ENCODE measurements at places on chromosomes 4 and X.

DNA sequence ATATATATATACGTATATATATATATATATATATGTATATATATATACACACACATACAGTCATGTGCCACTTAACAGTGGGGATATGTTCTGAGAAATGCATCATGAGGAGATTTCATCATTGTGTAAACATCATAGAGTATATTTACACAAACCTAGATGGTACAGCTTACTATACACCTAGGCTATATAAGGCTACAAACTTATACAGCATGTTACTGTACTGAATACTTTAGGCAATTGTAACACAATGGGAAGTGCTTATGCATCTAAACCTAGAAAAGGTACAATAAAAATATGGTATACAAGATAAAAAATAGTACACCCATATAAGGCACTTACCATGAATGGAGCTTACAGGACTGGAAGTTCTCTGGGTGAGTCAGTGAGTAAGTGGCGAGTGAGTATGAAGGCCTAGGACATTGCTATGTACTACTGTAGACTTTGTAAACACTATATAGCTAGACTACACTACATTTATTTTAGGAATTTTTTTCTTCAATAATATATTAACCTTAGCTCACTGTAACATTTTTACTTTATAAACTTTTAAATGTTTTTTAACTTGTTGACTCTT, 13.2 kb upstream of the CCSER1 start:
- no peak for DNase-seq

DNA sequence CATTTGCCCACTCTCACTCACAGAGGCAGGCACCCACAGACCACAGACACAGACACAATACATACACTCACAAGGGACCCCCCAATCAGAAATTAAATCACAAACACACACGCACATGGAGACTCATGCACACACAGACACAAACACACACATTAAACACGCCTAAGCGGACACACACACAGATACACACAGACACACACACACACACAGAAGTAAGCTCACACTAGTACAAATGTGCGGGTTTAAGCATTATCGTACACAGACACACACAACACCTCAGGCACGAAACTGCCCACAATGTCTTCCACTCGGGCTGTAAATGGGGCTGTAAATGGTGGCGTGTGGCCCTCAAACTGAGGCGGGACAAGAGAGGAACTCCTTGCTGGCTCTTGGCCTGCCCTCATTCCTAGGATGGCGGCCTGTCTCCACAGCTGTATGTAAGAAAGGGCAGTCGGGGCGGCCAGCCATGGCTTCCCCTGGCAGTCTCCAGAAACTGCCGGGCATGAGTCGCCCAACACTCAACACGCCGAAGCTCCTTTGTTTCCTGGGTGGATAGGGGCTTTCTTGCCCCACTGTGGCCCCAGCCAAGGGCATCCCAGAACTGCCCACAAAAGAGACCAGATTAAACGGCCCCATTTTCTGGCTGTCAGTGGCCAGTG, 53.9 kb downstream of the NBDY start:
- DNase-seq: no peak

DNA sequence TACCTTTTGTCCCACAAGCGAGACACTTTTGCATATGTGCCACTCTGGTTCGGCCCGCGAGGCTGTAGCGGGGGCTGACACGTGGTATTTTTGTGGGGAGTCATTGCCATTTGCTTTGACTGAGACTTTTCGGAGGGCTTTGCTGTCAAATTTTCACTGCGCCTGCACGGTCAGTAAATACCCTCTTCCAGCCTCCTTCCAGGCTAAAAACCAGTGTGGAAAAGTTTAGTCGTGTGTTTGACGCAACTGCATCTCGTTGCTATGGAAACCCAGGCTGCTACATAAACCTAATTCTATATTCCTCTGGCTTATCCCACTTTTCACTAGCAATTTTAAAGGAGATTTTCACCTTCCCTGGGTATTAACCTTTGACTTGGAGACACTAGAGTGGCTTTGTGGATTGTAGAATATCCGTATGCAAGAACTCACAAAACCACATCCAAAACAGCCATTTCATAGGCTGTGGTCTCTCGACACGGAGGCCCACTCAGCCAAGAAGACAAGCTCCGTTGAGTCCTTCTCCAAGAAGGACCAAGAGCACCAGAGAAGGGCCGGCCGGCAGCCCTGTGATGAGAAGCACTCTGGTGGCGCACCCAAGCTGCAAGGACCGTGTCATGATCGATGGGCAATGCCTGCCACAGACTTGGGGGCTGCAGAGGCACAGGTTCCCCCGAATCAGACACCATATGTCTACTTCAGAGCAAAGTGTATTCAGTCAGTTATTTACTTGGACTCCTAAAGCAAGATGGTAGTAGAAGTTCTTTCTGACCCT, 38.4 kb upstream of the ENPP6 start:
- no peak for DNase-seq

DNA sequence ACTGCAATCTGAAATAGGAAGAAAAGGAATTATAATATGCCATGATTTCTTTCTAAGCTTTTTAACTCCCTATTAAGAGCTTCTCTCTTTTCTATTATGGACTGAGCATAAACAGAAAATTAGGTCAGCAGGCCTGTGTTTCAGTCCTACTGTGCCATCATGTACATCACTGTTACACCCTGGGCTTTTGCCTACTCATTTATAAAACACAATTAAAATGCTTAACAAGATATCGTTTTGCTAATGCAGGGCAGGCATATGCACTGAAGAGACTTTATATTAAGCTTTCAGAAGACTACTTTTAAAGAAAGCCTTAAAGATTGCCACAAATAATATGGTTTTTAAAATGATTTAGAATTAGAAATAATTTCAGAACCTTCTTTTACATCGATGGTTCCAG, 828 bp upstream of the BBS12 start:
- no peak for DNase-seq

- DNase-seq: no peak
These were observed 46.4 kb upstream of the PARM1 start for GRCh38 chr4:74886484-74886883.

DNA sequence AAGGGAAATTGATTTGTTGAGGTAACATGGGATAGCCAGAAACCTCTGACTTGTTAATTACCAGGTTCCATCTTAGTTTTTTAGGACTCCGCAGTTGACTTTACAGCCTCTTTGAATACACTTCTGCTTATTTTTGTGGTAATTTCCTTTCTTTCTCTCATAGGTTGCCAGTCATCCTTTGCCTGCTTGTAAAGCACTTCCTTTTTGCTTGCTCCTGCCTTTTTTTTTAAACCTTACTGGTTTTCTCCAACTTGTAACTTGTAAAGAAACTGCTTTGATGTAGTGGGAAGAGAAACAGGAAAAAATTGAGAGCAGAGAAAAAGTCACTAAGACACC, 2.6 kb downstream of the PGK1 start:
- DNase-seq: peak; percentile 42

- DNase-seq: peak; percentile 74
These were observed 657 bp upstream of the ANKRD50 start for GRCh38 chr4:124713185-124713592.

GRCh38 chr4:126976850-126977632, 655.7 kb upstream of the INTU start:
- no peak for DNase-seq

DNA sequence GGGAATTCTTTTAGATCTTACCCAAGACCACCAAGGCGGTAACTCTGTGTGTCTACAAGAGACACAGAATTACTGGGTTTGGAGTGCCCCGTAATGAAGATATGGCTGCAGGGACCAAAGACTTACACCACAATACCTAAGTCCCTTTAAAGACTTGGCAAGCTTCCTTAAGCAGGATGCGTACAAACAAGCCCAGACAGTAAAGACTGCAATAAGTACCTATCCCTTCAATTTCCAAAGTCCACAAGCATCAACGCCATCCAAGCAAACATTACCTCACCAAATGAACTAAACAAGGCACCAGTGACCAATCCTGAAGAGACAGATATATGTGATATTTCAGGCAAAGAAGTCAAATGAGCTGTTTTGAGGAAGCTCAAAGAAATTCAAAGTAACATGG, 42.3 kb upstream of the RNF128 start:
- DNase-seq: no peak

DNA sequence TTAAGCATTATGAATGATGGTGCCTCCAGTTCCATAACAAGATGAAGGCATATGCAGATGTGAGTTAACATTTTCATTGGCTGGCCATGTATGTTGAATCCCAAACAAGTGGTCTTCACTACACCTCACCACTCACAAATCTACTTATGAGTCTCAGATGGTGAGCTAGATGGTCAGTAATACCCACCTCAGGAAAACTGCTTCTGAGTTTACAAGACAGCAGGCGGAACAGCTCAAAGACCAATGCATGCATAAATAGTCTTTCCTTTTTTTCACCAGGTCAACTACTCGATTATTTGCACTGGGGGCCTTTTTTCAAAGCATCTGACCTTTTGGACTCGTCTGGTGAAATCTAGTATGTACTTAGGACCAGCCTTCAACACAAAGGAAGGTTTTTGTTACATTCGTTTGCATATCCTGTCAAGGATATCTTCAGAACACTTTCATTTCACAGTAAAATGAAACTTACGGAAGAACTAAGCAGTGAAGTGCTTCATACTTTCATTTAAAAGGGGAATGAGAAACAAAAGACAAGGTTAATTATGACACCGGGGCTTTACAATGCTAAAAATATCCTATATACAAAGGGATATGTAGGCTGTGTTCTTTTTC, 23.1 kb upstream of the TLR7 start:
- DNase-seq: no peak

- DNase-seq: peak; percentile 8
These were observed 626.7 kb upstream of the BOD1L1 start for GRCh38 chr4:14254252-14254651.

- peak; percentile 32 for DNase-seq
These were observed 1.2 kb downstream of the CHIC2 start for GRCh38 chr4:54063229-54063628.

- no peak for DNase-seq
These were observed 643.0 kb upstream of the FTHL17 start for GRCh38 chrX:31714797-31715196.

DNA sequence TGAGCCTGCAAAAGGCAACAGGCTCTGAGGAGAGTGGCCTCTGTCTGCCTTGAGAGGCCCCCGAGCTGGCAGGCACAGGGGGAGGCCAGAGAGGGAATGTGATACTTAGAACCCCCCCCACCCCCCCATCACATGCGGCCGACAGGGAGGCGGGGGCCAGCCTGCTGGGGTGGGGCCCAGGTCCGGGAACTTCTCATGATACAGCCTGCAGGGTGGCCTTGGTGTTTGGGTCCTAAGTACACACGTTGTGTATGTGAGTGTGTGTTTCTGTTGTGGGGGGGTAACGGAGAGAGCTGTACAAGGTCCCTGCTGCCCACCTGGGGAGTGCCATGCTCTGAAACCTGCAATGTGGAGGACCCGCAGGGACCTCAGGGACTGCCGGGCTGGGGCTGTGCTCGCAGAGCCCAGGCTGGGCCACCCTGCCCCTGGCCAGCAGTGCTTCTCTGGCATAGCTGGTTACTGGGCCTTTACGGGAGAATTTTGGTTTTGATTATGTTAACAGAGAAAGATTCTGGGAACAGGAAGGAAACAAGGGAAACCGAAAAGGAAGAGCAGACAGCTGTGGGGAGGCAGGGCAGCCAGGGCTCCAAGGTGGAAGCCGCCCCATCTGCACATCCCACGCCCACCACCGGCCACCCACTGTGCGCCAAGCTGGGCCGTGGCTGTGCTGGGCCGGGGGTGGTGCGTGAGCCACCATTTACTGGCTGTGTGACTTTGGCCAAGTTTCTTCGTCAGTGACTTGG, 19.9 kb downstream of the SH3BP2 start:
- DNase-seq: no peak

- no peak for DNase-seq
These were observed 202.7 kb downstream of the DCLK2 start for GRCh38 chr4:150280975-150281374.

GRCh38 chrX:45771560-45772340, 571.1 kb upstream of the DIPK2B start:
- DNase-seq: peak; percentile 12

- no peak for DNase-seq
These were observed 137.5 kb downstream of the PALLD start for GRCh38 chr4:168634276-168634802.

DNA sequence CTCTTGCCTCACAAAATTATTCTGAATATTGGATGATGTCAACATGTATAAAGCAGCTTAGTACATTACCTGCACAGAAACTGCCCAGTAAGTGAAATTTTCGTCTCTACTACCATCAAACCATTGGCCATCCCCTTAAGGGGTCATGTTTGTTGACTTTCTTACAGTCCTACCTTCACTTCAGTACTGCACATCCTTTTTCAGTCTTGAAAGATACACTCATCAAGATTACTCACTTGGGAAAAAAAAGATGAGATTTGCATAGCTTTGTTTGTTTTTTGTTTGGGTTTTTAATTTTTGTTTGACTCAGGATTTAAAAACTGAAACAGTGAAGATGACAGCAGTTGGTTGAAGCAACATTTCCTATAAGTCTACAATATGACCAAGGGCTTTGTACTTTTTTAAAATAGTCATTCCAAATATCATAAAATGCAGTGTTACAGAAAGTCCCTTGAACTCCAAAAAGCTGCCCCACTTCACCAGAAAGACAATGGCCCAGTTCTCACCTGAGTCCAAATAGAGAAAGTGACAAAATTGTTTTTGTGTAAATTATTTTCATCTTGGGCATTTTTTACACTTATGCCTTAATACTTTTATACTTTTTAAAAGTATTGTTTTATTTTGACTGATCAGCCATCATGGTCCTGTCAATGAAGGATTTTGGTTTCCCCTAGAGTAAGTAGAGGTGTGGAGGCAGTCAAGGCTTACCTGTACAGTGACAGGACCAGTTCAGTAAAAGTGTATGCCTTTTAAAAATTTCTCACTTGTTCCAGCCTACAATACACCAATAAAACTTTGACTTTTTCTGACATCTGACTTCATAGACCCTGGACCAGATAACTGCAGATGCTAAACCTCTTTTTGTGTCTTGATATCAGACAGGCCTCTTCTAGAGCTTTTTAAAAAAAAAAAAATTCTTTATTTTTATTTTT, 59.7 kb upstream of the EDA2R start:
- DNase-seq: no peak

GRCh38 chr4:162401021-162401420, 237.2 kb upstream of the FSTL5 start:
- DNase-seq: peak; percentile 20

DNA sequence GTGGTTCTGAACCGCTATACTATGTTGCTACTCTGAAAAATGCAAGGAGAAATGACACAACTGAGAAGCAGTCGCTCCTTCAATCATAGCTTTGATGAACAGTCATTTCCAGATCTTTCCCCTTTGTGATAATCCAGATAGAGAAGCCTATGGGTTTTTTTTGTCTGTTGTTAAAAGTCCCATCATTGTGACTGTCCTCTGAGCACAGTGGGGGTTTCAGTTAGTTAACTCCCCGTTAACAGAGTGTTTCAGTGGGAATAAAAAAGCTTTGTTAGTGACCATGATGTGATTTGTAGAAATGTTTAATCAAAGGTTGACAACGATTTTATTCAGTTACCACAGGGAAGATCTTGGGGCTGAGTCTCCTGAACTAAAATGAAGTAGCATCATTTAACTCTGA, 176.2 kb upstream of the MAOA start:
- DNase-seq: no peak

- no peak for DNase-seq
These were observed 4.1 kb upstream of the SOX3 start for GRCh38 chrX:140508958-140509357.
